Fibroblast of upper back skin (primary cell): ENCODE measurements at places on chromosomes 2 and 18.
A peak's percentile ranks its signal among the peaks of the same experiment; 100 is the strongest.

- peak; percentile 22 for DNase-seq
Observed at GRCh38 chr18:57026316-57026715, 120.6 kb upstream of the BOD1L2 start.

- DNase-seq: peak; percentile 76
Observed at GRCh38 chr2:59182249-59182648, 941.1 kb upstream of the FANCL start.

DNA sequence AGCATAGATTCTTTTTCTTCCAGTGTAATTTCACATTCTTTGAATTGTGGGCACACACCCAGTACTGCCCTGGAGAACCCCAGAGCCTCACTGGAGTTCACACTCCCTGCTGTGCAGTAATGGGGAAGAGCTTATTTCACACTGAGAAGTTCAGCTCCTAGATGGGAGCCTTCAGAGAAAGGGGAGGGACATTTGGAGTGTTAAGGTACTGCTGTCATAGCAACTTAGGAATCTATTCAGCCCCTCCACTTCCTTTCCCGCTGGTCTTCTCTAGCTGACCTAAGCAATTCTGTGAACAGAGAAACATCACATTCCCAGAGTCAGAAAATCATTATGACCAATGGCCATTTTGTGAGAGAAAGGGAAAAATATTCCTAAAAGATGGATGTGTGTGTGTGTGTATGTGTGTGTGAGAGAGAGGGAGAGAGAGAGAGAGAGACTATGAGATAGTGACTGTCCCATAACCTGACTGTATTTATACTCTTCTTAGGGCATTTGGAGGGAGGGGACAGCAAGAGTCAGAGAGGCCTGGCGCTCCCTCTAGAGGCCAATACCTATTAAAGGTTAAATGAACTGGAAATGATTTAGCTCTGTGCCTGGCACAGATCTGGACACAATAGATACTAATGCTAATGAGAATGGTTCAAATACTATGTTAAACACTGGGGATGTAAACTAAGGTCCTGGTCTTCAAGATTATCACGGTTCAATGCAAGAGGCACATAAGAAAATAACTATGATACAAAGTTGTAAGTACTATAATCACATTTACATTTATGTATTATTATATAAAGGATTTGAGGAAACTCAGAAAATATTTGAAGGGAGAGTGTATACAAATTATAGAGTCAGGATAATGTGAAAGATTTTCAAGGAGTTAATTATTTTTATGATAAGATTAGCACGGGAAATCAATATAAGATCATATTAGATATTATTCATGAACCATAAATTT, 41.5 kb upstream of the RPE start:
- DNase-seq: peak; percentile 46

DNA sequence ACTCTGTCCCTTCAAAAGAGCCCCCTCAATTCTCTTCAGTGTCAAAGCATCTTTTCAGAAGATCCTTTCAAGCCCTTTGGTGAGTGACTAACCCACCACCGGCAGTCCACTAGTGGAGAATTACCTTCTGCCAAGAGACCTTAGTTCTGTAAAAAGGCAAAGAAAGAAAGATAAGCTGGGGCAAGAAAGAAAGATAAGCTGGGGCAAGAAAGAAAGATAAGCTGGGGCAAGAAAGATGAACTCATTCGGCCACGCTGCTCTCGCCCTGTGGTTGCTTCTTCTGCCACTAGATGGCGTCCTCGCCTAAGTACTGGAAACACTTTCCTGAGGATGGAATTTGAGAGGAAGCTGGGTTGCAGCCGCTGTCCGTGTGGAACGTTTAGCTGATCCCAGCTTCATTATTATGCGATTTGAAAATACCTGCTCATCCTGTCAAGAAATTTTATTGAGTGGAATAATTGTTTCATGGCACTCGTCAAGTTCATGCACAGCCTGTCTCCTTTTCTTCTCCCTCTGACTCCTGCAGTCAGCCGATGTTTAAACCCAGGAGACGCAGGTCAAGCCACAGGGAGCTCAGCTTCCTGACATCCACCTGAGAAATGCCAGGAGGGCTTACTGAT, 17.3 kb upstream of the ANXA4 start:
- peak; percentile 75 for DNase-seq

- DNase-seq: peak; percentile 66
Observed at GRCh38 chr2:42930025-42930581, 137.7 kb upstream of the HAAO start.

- no peak for DNase-seq
Observed at GRCh38 chr2:45026924-45027450, 17.7 kb upstream of the SIX2 start.

DNA sequence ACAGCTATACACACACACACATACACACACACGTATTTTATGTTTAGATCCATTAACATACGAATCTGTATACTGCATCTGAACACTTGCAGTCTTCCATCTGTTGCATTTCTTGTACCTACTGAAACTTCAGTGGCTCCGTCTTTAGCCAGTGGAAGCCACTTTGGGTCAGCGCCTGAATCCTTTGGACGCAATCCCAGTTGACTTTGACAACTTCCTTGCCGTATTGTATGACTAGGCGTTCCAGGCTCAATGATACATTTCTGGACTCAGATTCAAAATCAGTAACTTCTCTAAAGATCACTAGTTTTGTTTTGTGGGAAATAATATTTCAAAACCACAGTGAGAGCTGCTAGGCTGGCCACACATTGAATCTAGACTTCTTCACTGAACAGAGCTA, 101.5 kb upstream of the GPC1 start:
- DNase-seq: no peak

- no peak for DNase-seq
Observed at GRCh38 chr18:5253910-5254309, 41.6 kb downstream of the ZBTB14 start.

DNA sequence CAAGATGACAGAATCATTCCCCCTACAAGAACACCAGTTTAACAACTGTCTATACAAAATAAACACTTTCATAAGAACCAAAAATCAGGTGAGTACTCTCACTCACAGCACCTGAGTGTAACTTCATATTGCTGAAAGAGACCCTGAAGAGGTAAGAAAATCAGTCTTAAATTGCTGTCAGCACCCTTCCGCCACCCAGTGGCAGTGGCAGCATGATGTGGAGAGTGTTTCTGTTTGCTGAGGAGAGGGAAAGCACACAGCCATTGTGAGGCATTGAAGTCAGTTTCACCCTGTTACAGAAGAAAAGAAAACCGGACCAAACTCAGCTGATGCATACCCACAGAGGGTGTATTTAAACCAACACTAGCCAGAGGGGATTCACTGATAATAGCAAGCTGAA, 1240.8 kb upstream of the CRIM1 start:
- DNase-seq: no peak

- no peak for DNase-seq
Observed at GRCh38 chr2:163436963-163437362, 298.8 kb downstream of the FIGN start.

GRCh38 chr2:54085069-54085468, 30.3 kb upstream of the ACYP2 start:
- no peak for DNase-seq
